ENCODE measurements at places on chromosomes 5 and 9.

GRCh38 chr9:136674786-136675349, 12.2 kb downstream of the EGFL7 start:
- no peaks in the 10 kb centered on the region for H3K4me1 ChIP-seq
- H3K27me3 ChIP-seq: no peaks in the 10 kb centered on the region
- no peak overlapping the region for H3K27ac ChIP-seq
- no peak overlapping the region for H3K4me3 ChIP-seq

DNA sequence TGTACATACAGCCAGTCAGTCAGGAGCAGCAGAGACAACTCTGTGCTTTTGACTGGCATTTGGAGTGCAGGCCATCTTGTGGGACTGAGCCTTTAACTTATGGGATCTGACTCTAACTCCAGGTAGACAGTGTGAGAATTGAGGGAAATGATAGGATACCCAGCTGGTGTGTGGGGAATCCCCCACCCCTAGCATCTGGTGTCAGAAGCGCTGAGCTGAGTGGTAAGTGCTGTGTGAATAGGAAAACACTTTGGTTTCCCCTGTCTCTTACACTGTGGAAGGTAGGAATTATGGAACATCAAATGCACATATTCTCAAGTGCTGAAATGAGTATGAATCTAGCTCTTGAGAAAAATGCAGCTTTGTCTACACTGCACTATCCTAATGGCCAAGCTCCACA, 43.9 kb downstream of the CCDC125 start:
- DNase-seq: no peak
- H3K4me1 ChIP-seq: peaks cover 2% of the 10 kb centered on the region
- no peak overlapping the region for H3K27ac ChIP-seq
- H3K4me3 ChIP-seq: no peak overlapping the region
- H3K27me3 ChIP-seq: no peaks in the 10 kb centered on the region
- H3K36me3 ChIP-seq: peaks cover 30% of the 10 kb centered on the region

DNA sequence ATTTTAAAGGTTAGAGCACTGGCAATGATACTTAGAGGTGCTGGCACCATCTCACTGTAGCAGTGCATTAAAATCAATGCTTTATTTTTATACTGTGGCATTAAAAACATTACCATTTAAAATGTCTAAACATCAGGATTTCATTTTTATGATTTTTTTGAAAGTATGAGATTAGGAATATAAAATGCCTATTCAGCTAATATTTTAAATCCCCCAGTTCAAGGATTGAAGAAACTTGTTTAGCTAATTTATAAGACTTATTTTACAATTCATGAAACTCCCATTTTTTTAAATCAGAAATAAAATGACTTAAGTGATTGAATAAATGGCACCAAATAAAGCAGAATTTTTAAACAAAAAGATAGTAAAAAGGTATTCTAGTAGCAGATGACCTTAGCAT, 625.6 kb downstream of the RAB3C start:
- peaks cover 13% of the 10 kb centered on the region for H3K27me3 ChIP-seq
- H3K4me1 ChIP-seq: peaks cover 14% of the 10 kb centered on the region
- H3K4me3 ChIP-seq: no peak overlapping the region
- DNase-seq: no peak

GRCh38 chr9:79812507-79813257, 240.9 kb downstream of the TLE4 start:
- H3K27me3 ChIP-seq: no peaks in the 10 kb centered on the region
- H3K4me3 ChIP-seq: peak overlapping the region; percentile 60
- peaks cover 32% of the 10 kb centered on the region for H3K4me1 ChIP-seq
- H3K36me3 ChIP-seq: no peaks in the 10 kb centered on the region
- peak overlapping the region; percentile 71 for H3K27ac ChIP-seq
- DNase-seq: no peak

DNA sequence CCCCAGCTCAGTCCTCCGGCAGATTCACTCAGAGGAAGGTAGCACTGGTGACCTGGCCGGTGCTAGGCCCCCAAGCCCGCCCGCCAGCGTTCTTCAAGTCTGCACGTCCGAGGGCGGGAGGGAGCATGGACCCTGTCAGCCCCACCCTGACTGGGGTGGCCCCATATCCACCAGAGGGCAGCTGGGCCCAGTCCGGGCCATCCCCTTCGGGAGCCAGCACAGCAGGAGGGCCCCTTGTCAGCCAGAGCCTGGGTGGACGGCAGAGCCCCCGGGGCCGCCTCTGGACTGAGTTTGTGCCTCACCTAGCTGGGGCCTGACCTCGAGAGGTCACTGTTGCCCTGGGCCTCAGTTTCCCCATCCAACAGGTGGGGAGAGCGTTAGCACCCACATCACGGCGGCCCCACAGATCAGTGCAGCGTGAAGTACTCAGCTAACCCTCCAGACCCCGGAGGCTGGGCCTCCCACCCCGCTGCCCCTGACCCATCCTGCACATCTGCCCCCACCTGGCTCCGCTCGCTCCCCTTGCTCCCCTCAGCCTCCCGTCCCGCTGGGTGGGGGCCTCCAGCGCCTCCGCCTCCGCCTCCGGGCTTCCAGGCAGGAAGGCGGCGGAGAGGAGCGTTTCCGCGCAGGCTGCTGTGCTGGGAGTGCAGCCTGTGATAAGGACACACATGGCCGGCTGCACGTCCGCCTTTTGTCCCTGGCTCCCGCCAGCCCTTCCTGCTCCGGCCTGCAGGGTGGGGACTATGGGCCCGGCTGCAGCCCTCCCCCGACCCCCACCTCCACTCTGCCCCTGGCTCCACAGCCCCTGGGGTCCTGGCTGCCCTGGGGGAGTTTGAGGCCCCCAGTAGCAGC, 16.6 kb upstream of the EGFL7 start:
- H3K27me3 ChIP-seq: peaks cover 44% of the 10 kb centered on the region
- H3K36me3 ChIP-seq: no peaks in the 10 kb centered on the region
- H3K4me3 ChIP-seq: no peak overlapping the region
- no peak overlapping the region for H3K27ac ChIP-seq
- H3K4me1 ChIP-seq: no peaks in the 10 kb centered on the region

DNA sequence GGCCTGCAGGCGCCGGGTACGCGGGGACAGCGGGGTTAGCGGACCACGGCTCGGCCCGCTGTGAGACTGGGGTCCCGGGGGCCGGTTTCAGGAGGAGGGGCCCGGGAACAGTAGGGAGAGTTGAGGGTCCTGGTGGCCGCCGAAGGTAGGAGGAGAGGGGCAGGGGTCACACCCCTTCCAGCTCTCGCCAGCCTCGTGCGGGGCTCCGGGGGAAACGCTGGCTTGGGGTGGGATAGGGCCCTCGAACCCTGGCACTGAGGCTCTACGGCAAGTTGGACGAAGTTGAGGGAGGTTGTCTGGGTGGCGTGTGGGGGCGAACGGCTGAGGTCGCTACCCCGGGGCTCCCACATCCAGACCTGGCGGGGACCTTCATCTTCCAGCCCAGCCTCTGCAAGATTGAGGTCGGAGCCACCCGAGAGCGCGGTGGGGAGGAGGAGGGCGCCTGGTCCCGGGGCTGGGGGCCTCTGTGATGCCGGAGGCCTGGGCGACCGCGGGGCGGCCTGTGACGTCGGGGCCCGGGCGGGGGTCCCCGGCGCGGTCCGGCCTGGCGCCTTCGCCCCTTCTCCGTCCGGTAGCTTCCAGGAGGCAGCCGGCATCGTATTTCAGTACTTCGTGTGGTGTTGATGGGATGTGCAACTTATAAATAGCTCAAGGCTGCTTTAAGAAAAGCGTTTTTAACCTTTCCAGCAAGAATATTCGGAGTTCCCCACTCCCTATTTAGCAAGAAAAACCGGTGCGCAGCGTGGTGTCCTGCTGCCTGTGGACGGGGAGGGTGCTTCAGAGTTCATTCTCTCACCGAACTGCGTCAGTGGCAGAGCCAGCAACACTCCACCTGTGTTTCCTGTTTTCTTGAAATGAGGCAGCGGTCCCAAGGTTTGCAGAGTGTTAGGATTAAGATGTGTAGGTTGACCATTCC, 902 bp downstream of the HABP4 start:
- H3K27ac ChIP-seq: peak overlapping the region; percentile 86
- DNase-seq: peak; percentile 58
- H3K36me3 ChIP-seq: peaks cover 4% of the 10 kb centered on the region
- H3K4me1 ChIP-seq: peaks cover 28% of the 10 kb centered on the region
- peaks cover 5% of the 10 kb centered on the region for H3K27me3 ChIP-seq

- no peak overlapping the region for H3K27ac ChIP-seq
- H3K4me1 ChIP-seq: no peaks in the 10 kb centered on the region
- H3K36me3 ChIP-seq: no peaks in the 10 kb centered on the region
- H3K4me3 ChIP-seq: no peak overlapping the region
These were observed 349.2 kb upstream of the RORB start for GRCh38 chr9:74147906-74148305.

GRCh38 chr9:134419000-134419683, 92.9 kb downstream of the RXRA start:
- no peaks in the 10 kb centered on the region for H3K4me1 ChIP-seq
- no peak overlapping the region for H3K27ac ChIP-seq
- H3K4me3 ChIP-seq: no peak overlapping the region
- DNase-seq: no peak

GRCh38 chr5:41754857-41755256, 115.4 kb downstream of the OXCT1 start:
- H3K36me3 ChIP-seq: peaks cover 92% of the 10 kb centered on the region
- peaks cover 38% of the 10 kb centered on the region for H3K4me1 ChIP-seq
- H3K27ac ChIP-seq: no peak overlapping the region
- no peak for DNase-seq
- no peak overlapping the region for H3K4me3 ChIP-seq
- H3K27me3 ChIP-seq: no peaks in the 10 kb centered on the region

DNA sequence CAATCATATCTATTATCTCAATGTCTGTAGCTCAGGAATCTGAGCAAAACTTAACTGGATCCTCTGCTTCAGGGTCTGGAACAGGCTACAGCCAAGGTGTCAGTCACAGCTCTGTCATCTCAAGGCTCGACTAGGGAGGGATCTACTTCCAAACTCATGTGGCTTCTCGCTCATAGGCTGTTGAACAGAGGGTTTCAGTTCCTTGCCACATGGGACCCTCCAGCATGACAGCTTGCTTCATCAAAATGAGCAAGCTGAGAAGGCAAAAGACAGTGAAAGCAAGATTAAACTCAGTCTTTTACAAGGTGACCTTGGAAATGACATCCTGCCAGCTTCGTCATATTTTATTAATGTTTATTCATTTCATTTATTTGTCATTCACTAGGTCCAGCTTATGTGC, 111.7 kb downstream of the GADD45G start:
- no peaks in the 10 kb centered on the region for H3K36me3 ChIP-seq
- no peaks in the 10 kb centered on the region for H3K27me3 ChIP-seq
- H3K27ac ChIP-seq: no peak overlapping the region
- peaks cover 21% of the 10 kb centered on the region for H3K4me1 ChIP-seq

- no peaks in the 10 kb centered on the region for H3K27me3 ChIP-seq
- H3K27ac ChIP-seq: no peak overlapping the region
- no peaks in the 10 kb centered on the region for H3K36me3 ChIP-seq
- no peak for DNase-seq
These were observed 47.1 kb downstream of the C9orf57 start for GRCh38 chr9:72013292-72013760.

GRCh38 chr9:111938427-111938800, 41.8 kb downstream of the UGCG start:
- H3K36me3 ChIP-seq: peaks cover 39% of the 10 kb centered on the region
- no peak for DNase-seq
- no peaks in the 10 kb centered on the region for H3K27me3 ChIP-seq
- peak overlapping the region; percentile 65 for H3K4me3 ChIP-seq
- peak overlapping the region; percentile 95 for H3K27ac ChIP-seq

DNA sequence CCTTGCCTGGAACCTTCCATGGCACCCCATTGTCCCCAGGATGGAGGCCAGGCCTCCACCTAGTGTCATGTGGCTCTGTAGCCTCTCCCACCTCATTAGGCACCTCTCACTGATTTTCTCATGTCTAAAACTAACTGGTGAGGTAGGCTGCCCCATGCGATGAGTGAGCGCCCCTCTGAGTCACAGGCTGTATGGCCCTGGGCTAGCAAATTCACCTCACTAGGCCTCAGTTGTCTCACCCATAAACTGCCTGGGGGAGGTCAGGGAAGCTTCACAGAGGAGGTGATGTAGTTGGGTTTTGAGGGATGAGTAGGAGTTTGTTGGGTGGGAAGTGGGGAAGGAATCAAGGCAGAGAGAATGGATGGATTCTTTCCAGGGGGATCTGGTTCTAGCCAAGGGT, 8.8 kb downstream of the RXRA start:
- H3K4me1 ChIP-seq: no peaks in the 10 kb centered on the region
- no peaks in the 10 kb centered on the region for H3K36me3 ChIP-seq
- H3K27me3 ChIP-seq: no peaks in the 10 kb centered on the region
- no peak for DNase-seq
- no peak overlapping the region for H3K27ac ChIP-seq

DNA sequence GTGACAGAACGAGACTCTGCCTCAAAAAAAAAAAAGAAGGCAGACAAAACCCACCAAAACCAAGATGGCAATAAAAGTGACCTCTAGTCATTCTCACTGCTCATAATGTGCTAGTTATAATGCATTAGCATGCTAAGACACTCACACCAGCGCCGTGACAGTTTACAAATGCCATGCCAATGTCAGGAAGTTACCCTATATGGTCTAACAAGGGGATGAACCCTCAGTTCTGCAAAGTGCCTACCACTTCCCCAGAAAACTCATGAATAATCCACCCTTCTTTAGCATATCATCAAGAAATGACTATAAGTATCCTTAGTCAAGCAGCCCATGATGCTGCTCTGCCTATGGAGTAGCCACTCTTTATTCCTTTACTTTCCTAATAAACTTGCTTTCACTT, 4.7 kb upstream of the BICD2 start:
- DNase-seq: no peak
- H3K4me1 ChIP-seq: peaks cover 20% of the 10 kb centered on the region
- H3K4me3 ChIP-seq: no peak overlapping the region
- H3K27me3 ChIP-seq: no peaks in the 10 kb centered on the region

DNA sequence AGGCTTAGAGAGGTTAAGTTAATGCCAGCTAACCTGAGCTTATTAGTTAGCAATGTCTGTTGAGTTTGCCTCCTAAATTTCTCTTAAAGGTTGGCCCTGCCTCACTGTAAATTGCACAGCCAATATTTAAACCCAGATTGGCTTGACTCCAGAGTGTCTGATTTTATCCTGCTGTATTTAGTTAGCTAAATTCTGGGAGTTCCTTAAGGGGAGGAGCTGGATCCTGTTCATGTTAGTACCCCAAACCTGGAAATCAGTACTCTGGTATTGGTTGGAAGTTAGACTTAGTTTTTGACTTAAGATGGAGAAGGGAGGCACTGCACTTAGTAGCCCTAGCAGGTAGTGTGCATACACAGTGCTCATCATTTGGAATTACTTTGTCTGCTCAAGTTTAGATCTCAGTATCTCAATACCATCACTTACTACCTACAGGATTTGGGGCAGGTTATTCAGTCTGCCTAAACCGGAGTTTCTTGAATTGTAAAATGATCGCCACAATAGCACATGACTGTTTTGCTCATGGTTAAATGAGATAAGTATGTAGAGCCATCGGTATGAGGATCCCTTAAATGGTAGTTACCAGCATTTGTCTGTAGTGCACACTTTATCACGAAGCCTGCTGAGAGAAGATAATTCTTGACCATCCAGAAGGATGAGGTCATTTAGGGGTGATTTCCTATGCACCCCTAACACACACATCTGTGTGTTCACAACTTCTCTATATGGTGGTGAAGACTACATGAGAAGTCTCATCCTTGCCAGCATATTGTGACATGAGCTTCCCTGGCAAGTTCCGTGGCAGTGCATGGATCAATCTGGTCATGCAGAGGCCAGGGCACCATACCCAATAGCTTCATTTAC, 264.8 kb upstream of the TRIM32 start:
- no peak for DNase-seq
- H3K4me1 ChIP-seq: no peaks in the 10 kb centered on the region
- H3K4me3 ChIP-seq: no peak overlapping the region
- H3K27me3 ChIP-seq: no peaks in the 10 kb centered on the region
- H3K36me3 ChIP-seq: peaks cover 8% of the 10 kb centered on the region

- H3K27me3 ChIP-seq: no peaks in the 10 kb centered on the region
- peak overlapping the region; percentile 98 for H3K27ac ChIP-seq
- H3K4me1 ChIP-seq: peaks cover 43% of the 10 kb centered on the region
- H3K36me3 ChIP-seq: peaks cover 89% of the 10 kb centered on the region
These were observed 3.6 kb downstream of the PTGER4 start for GRCh38 chr5:40683305-40683704.
